Activated CD8-positive, alpha-beta T cell treated with anti-CD3 and anti-CD28 coated beads for 36 hours (primary cell): ENCODE measurements at places on chromosomes 5 and 9. TPM values are rescaled to one million over a fixed set of nuclear protein-coding genes. Genes with fewer than 3 reads are reported as not detected.

DNA sequence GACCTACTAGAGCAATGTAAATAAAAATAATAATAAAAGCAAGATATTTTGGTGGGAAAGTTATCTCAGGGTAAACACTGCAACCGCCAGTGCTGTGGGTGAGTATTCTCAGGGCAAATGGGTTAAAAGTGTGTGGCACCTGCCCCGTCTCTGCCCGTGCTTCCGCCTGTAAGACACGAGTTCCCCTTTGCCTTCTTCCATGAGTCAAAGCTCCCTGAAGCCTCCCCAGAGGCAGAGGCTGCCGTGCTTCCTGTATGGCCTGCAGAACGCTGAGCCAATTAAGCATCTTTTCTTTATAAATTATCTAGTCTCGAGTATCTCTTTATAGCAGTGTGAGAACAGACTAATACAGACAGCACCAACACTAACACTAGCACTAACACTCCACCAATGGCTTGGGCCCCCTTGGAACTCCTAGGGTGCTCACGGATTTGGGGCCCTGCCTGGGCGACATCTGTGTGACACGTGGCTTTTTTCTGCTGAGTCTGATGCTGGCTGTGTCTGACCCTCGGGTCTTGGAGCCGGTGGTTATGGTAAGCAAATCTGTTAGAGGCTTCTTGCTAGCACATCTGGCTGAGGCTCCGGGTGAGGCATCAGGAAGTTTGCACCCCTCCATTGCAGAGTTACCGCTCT is 10.6 kb downstream of the PLEKHG4B start:
- no peak for DNase-seq

Gene RGS14
- 50.4 TPM for total RNA-seq

GRCh38 chr9:36398745-36399144 is 1.3 kb downstream of the RNF38 start:
- no peak for DNase-seq

GRCh38 chr5:161685461-161685860 is at the start of gene GABRA6:
GABRA6 (plus strand) TSS chr5:161685721; CDS start chr5:161685990, 269 bp downstream.
- no peak for DNase-seq

Gene CFAP90
- not detected for total RNA-seq

GRCh38 chr5:151678713-151679112 is 8.0 kb downstream of the SPARC start:
- no peak for DNase-seq

- DNase-seq, result no peak
Measured at GRCh38 chr5:66859526-66859925, 263.3 kb downstream of the MAST4 start.

- peak; percentile 57 for DNase-seq
Measured at GRCh38 chr5:133565993-133566392, 46.3 kb downstream of the FSTL4 start.

DNA sequence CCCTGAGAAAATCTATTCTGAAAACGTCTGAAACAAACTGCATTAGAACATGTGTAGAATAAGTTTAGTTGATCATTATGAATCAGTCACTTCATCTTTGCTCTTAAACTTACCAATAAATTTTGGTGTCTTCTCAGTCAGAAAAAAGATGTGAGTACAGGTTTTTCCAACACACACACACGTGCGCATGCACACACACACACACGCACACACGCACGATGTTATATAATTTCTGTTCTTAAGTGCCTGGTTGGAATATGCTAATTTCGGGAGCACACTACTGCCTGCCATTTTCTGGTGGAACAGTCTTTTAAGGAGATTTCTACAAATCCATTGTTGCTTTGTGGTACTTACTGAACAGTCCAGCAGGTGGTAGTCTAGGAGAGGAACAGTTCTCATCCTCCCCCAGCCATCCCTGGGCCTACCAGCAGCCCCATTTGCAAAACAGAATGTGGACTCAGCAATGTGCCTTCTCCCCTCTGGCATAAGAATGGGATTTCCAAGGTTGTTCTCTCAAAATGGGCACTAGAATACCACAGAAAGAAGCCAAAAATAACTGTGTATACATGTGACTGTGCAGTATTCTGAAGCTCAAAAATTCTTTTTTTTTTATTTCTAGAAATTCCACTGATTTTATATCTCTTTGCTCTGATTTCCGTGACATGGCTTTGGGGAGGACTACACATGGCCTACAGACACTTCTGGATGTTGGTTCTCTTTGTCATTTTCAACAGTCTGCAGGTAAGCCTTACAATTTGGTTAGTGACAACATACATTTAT is 281.3 kb downstream of the ARRDC3 start:
- peak; percentile 70 for DNase-seq

Gene C9
- total RNA-seq, result not detected

GRCh38 chr5:1001406-1002270 is 7.0 kb upstream of the NKD2 start:
- no peak for DNase-seq

Gene TUSC1
- total RNA-seq, result 0.25 TPM

Gene IFNA13
- total RNA-seq, result not detected

DNA sequence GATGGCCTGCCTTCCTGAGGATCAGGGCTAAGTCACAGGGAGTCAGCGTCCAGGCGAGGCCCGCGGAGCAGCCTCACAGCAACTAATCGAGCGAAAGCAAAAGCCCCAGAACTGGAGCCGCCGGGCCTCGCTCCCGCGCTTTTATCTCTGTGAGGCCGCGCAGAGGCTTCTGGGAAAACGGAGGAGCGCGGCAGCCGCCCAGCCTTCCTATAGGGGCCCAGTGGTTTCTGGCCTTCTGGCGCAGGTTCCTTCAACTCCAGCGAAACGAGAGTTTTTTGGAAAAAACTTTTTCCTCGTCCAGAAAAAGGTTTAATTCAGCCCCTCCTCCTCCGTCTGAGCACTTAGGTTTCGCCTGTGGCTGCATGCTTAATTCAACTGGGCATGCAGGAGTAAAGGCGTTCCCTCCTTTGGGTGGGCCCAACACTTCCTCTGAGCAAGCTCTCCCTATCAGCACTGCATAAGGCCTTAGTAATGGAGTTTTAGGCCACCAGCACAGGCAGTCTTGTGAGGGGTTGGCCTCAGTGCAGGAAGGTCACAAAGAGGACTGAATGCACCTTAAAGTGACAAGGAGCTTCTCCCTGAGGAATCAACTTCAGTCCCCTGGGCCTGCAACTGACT is at the start of gene MEIKIN:
Gene MEIKIN (minus strand): TSS at position 113 of the 618 bp plus-strand sequence. CDS start 158 bp downstream, outside the sequence.
- DNase-seq, result no peak

Gene PAEP
- total RNA-seq, result not detected

GRCh38 chr5:36682499-36682898 is 76.1 kb downstream of the SLC1A3 start:
- no peak for DNase-seq

Gene GRM6
- total RNA-seq, result not detected

GRCh38 chr9:5846096-5846495 is 13.2 kb upstream of the ERMP1 start:
- DNase-seq, result no peak

- no peak for DNase-seq
Measured at GRCh38 chr5:77292026-77292757, 81.7 kb downstream of the PDE8B start.

DNA sequence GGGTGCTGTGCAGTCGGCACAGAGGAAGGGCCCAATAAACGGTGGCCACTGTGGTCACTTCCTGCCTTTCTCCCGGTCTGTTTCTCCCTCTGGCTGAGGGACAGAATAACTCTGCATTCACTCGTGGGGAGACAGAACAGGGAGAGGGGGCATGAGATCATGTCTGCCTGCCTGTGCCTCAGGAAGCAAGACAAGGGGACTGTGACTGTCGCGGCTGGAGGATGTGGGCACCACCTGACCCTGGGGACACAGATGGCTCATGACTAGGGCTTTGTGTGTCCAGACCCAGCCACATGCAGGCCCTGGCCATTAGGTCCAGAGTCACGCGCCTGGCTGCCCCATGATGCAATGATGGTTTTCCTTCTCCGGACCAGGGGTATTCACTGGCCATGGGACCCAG is 5.8 kb downstream of the TRUB2 start:
- DNase-seq, result no peak

DNA sequence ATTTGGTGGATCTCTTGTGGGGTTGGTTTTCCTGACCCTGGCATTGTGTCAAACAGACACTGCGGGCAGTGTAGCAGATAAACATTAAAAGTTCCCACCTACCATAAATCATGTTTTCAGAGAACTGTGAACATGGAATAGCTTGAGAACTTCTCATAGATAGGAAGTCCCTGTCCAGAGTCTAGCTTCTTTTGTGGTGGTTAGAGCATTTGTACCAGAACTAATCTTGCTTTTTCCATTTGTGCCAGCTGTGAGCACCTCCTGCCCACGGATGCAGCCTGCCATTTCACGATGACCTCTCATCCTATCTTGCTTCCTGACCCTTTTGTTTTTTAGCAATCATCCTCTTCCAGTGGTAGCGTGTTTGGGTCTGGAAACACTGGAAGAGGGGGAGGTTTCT is 61.4 kb downstream of the FAM78A start:
- no peak for DNase-seq

- no peak for DNase-seq
Measured at GRCh38 chr5:82812575-82812974, 264.6 kb downstream of the TMEM167A start.

DNA sequence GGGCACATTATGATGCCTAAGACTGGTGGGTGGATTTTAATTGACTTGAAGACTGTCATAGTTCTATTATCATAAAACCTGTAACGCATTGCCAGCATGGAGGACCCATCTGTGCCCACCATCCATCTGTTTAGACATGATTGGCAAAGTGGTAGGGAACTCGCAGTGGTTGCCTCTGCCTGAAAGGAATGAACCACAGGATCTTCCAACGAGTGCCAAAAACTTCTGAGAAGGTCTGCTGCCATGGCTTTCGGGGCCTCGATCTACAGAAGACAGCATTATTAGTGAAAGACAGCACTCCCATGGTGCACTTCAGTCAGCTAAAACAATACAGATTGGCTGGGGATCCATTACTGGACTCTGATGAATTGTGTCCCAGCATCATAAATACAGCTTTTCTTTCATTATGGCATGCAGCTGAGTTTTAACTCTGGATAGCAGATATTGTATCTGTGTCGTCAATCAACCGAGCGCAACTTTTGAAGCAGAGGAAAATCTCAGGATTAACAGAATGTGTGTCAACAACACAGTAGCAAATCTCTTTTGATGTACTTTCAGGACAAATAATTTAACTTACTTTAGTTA is 74.3 kb downstream of the ZDHHC21 start:
- no peak for DNase-seq
